D721Med (cell line): ENCODE measurements at places on chromosomes 6 and 20.

DNA sequence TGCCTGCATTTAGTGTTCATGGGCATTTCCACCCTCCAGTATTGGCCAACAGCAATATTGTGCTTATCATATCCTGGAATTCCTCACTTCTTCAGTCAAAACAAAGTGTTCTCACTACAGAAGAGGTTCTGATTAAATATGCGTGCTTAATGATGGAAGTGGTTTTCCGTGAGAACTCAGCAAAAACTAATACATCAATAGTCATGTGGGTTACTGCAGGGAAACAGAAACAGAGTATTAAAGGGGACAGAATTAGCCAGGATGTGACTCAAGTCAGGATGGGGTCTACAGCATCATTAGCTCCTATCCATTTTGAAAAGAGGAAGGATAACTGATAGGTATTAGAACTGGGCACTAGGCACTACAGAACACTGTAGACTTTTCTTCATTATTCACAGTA, 384.6 kb downstream of the CDKAL1 start:
- DNase-seq = no peak

DNA sequence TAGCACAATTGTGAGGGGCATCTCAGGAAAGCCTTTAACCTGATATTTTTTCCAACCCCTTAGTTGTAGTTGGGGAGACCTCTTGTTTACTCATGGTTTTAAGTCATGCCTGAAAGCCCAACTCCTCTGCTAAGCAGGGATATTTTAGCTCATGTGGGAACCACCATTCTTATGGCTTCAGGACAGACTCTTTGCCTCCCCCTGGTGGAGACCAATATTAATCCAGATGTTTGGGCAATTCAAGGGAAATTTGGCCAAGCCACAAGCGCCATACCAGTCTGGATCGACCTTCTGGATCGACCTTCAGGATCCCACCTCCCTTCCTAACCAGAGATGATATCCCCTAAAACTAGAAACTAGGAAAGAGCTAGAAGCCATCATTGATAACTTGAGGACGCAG, 211.2 kb downstream of the C6orf118 start:
- DNase-seq = no peak

DNA sequence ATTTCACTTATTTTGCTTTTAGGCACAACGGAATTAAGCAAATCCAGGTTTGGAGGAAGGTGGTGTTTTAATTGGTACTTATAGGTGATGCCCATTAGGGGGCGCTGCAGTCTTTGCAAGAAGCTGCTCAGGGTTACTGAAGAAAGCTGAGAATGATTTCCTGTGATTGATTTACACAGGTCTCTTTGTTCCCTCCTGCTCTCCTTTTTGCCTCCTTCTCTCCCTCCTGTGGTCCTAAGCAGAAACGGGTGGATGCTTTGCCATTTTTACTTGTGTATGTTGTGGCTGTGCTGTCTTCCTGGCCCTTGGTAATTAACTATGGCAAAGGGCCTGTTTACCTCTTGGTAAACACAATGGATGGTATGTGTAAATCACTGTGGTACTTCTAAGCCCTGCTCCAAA, 97.8 kb downstream of the ANKS1A start:
- DNase-seq = peak; percentile 44

GRCh38 chr6:111593512-111593816, 12.2 kb downstream of the TRAF3IP2 start:
- DNase-seq = no peak

GRCh38 chr6:25344827-25345226, 65.7 kb downstream of the CARMIL1 start:
- DNase-seq = no peak

- DNase-seq = no peak
Observed at GRCh38 chr6:3565291-3565690, 108.4 kb upstream of the SLC22A23 start.

DNA sequence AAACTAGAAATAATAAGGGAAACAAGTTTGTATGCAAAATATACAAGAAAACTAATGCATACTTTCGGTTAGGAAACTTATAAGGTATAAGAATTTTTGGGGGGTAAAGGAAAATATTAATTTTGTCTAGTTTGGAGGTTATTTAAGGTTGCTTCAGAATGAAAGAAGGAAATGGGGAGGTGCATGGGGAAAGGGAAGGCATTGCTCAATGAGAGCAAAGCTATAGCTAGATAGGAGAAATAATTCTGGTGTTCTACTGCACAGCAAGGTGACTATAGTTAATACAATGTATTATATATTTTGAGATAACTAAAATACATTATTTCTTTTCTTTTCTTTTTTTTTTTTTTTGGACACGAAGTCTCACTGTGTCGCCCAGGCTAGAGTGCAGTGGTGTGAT, 5.4 kb upstream of the MYMX start:
- no peak for DNase-seq

DNA sequence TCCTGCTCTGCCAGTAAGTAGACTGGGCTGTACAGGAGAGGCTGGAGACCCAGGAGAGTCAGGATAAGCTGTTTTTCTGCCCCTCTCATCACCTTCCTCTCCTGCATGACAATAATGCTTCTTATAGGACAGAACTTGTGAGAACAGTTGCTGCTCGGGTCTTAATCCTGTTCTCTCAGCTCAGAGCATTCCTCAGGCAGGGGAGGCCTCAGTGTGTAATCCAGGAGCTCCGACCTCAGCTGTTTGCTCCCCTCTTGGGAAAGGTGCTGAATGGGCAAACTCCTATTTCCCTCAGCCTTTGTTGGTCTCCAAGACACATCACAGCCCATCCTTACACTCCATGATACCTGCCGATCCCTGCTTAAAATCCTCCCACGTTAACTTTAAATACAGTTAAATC, 134.9 kb upstream of the LRFN2 start:
- no peak for DNase-seq

GRCh38 chr6:159602431-159603041, 90.5 kb downstream of the SOD2 start:
- DNase-seq = no peak

DNA sequence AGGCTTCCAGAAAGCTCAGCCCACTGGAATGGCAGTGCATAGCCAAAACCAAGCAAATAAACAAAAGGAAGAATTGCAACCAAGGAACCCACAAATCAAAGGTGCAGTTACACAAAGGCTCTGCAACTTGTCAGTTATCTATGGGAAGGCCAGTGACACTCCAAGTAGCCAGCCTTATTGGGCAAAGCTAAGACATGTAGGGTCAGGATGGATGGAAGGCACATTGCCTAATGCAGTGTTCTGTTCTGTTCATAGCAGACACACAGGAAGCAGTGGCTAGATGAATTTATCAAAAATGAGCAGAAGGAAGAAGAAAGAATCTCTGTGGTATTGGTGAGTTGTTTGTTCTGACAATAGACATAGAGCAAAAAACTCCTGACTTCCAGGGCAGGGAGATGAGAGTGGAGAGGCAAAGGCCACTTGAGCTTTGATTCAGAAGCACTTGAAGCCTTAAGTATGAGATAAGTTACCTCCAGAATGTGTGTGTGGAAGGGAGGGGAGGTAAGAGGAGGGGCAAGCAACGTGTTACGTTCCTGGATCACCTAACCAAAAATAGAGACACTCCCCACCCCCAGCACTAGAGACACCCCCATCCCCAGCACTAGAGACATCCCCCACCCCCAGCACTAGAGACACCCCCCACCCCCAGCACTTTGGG, 57.9 kb upstream of the AKAP12 start:
- DNase-seq = no peak

DNA sequence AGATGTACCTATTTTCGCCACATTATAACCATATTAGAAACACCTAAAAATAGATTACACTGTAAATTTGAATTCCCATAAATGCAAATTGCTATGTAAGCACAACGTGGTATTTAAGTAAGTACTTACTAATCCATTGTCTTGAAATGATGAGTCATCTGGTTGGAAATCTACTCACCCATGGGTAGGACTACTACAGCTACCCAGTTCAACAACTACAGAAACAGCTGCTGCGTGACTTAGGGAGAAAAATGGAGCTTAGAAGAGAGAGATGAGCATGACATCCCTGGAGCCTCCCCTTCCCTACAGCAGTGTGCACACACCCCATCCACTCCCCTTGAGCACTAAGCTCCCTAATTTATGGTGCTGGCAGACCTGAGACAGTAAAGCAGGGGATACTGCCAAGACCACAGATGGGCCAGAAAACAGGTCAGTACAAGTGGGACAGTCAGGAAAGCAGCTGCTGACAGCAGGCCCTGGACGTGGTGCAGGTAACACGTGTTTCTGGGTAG, 26.9 kb downstream of the RRAGD start:
- no peak for DNase-seq

GRCh38 chr6:77463308-77463860, at the start of gene HTR1B:
TSS of gene HTR1B (minus strand) at chr6:77463491. CDS start at chr6:77463403, 88 bp downstream.
- no peak for DNase-seq

DNA sequence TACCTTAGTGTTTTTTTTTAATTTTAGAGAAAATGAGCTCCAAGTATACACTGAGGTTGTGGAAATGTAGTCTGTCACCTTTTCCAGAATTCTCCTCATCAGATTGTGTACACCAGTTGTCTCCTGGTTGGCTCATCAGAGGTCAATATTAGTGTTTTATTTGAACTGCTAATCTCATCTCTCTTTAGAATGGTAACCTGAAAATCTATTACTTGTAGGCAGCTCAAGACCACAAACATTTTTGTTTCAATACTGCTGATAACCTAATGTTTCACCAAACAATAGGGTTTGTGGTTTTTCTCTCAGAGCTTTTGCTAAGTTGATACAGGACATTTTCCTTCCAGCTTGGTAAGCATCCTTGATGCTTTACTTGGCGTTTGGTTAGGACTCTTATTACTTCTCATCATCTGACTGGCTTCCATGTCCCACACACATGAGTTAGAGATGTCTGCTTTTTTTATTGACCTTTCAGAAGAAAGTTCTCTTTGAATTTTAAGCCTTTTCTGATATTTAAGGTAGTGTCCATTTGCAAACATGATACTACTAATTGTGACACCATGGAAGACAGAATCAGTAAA, 15.1 kb downstream of the ADGRG6 start:
- no peak for DNase-seq

DNA sequence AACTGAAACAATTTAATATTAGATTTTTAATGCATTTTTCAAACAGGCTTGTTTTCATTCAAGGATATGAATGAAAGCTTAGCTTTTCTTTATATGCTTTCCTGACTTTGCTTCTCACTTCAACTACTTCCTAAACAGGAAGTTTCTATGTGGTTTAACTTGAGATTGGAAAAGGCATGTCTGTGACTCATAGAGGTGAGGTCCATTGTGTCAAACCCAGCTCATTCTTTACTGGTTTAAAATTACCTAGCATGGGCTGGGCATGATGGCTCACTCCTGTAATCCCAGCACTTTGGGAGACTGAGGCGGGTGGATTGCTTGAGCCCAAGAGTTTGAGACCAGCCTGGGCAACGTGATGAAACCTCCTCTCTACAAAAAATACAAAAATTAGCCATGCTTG, 34.4 kb downstream of the EFHC1 start:
- DNase-seq = no peak
